ENCODE measurements at places on chromosomes 11 and 22. TPM values are rescaled to one million over a fixed set of nuclear protein-coding genes. Genes with fewer than 3 reads are reported as not detected.

NDUFV1 gene
- total RNA-seq: 186 TPM

POU2AF2 gene
- not detected for total RNA-seq

MIAT gene
- total RNA-seq: 180 TPM

RAPSN gene
- total RNA-seq: 8.1 TPM

ZNF280B gene
- 3.2 TPM for total RNA-seq

OR8G1 gene
- total RNA-seq: not detected

NOX4 gene
- total RNA-seq: 8.2 TPM

OR4C6 gene
- not detected for total RNA-seq

TEX54 gene
- total RNA-seq: not detected

NXPE1 gene
- not detected for total RNA-seq

PNPLA3 gene
- total RNA-seq: 47.3 TPM

CCDC73 gene
- total RNA-seq: not detected

SPI1 gene
- 5.4 TPM for total RNA-seq

EHF gene
- total RNA-seq: 46.2 TPM

TMPRSS13 gene
- total RNA-seq: 1.7 TPM

MYOD1 gene
- total RNA-seq: 2.4 TPM

DGAT2 gene
- total RNA-seq: 5.2 TPM

SULT4A1 gene
- total RNA-seq: 10.0 TPM

OR2AG1 gene
- total RNA-seq: not detected

OR2AG2 gene
- total RNA-seq: 0.16 TPM

NEFH gene
- total RNA-seq: 1.8 TPM

MMP13 gene
- not detected for total RNA-seq

HSPB2 gene
- total RNA-seq: 1.9 TPM

GPR83 gene
- 1.3 TPM for total RNA-seq

GLYATL2 gene
- total RNA-seq: 4.2 TPM

KRTAP5-10 gene
- total RNA-seq: not detected

MPPED2 gene
- 142 TPM for total RNA-seq

RFPL2 gene
- total RNA-seq: not detected

SC5D gene
- 53.1 TPM for total RNA-seq

ALDH3B2 gene
- 0.55 TPM for total RNA-seq

VSTM5 gene
- 2.0 TPM for total RNA-seq

TUB gene
- total RNA-seq: 80.9 TPM

CBLIF gene
- total RNA-seq: not detected

YPEL1 gene
- total RNA-seq: 26.9 TPM

PRR5L gene
- 31.0 TPM for total RNA-seq

KCNJ1 gene
- not detected for total RNA-seq

ALDH3B1 gene
- 5.8 TPM for total RNA-seq

OR51I1 gene
- total RNA-seq: not detected

CYTH4 gene
- total RNA-seq: 9.8 TPM

DAGLA gene
- 4.5 TPM for total RNA-seq

PKNOX2 gene
- 9.7 TPM for total RNA-seq

KCNC1 gene
- total RNA-seq: 5.5 TPM

CHRM1 gene
- 0.71 TPM for total RNA-seq

TRIM6 gene
- total RNA-seq: 5.8 TPM

DERL3 gene
- 1.2 TPM for total RNA-seq

PATE4 gene
- total RNA-seq: not detected

TMA7B gene
- total RNA-seq: not detected

AMOTL1 gene
- 89.6 TPM for total RNA-seq

P2RY2 gene
- total RNA-seq: 3.8 TPM

MAJIN gene
- not detected for total RNA-seq

MTA2 gene
- total RNA-seq: 81.5 TPM

IGF2 gene
- 458 TPM for total RNA-seq

CSNK1E gene
- 174 TPM for total RNA-seq

PLEKHA7 gene
- 49.3 TPM for total RNA-seq

CD3E gene
- total RNA-seq: 0.55 TPM

DLG2 gene
- 73.8 TPM for total RNA-seq

CHADL gene
- 6.0 TPM for total RNA-seq

MS4A3 gene
- 2.3 TPM for total RNA-seq

HEPN1 gene
- total RNA-seq: not detected

SLC5A1 gene
- 0.82 TPM for total RNA-seq

All from camera-type eye (tissue), 1 donor.